SIG-M5 (cell line): ENCODE measurements at places on chromosomes 5 and 9.

- no peak for DNase-seq
These were observed 77.0 kb downstream of the ANKRD55 start for GRCh38 chr5:56155992-56156584.

- DNase-seq, result no peak
These were observed 12.9 kb downstream of the SLC6A3 start for GRCh38 chr5:1432296-1432695.

DNA sequence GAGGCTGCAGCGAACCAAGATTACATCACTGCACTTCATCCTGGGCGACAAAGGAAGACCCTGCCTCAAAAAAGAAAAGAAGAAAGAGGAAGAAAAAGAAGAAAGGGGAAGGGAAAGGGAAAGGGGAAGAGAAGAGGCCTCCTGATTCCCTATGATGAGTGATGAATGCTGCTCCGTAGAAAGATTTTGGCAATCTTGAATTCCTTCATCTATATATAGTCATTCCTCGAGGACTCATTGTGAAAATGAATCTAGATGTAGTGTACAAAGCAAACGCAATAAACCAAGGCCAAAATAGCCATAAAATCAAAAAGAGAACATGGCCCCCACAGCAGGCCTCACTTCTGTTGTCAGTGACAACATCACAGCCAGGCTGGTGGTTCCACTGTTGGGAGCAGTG, 218.0 kb downstream of the DCP2 start:
- peak; percentile 45 for DNase-seq

DNA sequence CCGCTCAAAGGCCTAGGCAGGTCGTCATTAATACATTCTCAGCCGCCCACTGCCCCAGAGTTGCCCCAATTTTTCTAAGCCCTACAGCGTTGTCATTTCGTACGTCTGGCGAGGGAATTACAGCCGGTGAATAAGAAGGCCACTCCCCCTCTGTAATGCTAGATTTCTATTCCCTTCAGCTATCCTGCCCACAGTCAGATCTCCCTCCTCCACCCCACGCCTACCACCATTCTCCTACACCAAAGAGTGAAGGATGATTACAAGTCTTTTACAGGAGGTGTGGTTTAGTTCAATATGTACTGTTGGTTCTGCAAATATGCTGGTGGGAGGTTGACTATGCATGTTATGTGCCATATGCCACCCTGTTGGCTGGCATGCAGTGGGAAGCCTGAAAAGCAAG, 83.7 kb upstream of the SMIM15 start:
- no peak for DNase-seq

DNA sequence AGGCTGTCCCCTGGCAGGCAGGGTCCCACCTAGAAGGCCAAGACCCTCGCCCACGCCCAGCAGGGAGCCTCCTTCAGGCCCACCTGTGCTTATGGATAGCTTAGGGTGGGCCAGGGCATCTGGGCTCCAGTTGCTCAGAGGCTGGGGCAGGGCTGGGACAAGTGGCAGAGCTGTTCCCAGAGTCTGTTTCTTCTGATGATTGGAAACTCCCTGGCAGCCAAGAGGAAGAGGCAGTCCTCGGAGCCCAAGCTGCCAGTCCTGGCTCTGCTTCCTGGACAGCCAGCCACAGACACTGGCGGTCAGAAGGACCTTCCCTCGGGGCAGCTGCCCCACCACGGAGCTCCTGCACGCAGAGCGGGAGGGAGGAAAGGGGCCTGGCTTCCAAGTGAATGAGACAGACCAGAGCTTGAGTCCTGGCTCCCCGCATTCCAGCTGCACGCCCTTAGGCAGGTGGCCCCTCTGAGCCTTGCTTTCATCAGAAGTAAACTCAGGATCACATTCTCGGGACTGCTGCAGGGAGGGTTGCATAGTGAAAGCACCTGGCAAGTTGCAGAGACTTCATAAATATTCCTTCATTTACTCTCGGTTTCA, 37.9 kb upstream of the GABRP start:
- DNase-seq, result no peak
